ENCODE measurements at places on chromosomes 7 and 10.

DNA sequence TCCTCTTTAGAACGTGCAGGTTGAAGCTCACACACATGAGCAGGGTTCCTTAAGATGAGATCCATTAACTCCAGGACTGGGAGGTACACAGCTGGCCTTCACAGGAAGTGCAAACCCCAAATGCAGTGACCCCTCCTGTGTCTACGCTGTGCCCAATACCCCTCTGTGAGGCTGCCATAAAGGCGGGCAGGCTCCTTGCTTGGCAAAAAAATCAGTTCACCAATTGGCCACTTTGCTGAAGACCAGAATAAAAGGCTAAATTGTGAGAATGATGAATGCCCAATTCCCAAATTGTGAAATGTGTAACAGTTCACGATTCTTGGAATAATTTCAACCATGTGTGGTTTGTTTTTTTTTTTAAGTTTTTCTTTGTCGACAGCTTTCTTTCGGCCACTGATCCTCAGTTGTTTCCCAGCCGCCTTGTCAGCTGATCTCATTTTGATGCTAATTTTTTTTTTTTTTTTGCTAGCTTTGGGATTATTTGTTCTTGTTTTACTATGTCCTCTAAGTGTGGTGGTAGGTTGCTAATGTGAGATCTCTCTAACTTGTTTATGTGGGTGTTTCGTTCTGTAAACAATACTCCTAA lies 101.9 kb upstream of the PRSS58 start:
- DNase-seq = no peak

GRCh38 chr7:88276605-88277153 lies 30.0 kb downstream of the STEAP4 start:
- no peak for DNase-seq

DNA sequence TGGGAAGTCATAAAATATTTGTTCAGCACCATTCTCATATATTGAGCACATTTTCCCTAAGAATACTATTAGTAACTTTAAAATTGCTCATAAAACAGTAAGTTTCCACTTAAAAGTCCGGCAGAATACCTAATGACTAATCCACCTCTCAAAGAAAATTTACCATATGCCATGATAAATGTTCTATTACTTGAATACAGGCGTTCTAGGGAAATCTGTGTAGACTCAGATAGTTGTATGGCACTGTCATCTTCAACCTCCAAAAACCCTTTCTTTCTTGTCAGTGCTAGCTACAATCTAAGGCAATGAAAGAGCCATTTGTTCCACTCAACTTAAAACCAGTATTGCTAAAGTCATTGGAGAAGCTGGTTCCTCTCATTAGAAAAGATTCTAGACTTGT lies 7.3 kb downstream of the GPR37 start:
- no peak for DNase-seq

- DNase-seq = no peak
These were observed 95.5 kb downstream of the OAT start for GRCh38 chr10:124323111-124323725.
